ENCODE measurements at places on chromosomes 7 and 10.

GRCh38 chr7:135944753-135945152 is 32.4 kb downstream of the MTPN start:
- no peak for DNase-seq

GRCh38 chr10:23917251-23917840 is 291.6 kb upstream of the KIAA1217 start:
- no peak for DNase-seq

DNA sequence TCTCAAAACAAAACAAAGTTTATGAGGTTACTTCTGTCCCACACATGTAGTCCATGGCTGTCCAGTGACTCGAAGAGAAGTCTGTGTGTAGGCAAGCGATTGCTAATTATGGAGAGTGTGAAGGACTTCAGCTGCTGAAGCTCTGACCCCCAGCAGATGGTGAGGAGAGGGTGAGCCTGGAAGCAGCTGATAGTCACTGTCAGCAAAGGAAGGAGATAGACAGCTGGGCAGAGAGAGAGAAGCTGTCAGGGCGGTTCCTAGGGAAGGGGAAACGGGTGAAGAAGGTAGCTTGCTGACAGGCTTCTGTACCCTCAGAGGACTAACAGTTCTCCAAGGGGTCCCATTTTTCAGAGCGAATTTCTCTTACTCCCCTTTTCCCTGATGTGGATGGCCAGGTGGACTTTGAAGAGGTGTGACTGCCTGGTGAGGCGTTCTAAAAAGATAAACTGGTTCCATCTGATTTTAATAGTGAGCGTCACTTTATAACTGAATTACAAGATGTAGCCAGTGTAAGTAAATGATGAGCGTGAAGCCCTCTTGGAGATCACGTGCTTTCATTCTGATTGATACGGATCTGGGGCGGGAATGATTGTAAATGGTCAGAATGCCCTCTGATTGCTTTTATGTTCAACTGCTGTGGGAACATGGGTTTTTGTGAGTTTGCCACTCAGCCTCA is 12.1 kb downstream of the ZSCAN21 start:
- no peak for DNase-seq

DNA sequence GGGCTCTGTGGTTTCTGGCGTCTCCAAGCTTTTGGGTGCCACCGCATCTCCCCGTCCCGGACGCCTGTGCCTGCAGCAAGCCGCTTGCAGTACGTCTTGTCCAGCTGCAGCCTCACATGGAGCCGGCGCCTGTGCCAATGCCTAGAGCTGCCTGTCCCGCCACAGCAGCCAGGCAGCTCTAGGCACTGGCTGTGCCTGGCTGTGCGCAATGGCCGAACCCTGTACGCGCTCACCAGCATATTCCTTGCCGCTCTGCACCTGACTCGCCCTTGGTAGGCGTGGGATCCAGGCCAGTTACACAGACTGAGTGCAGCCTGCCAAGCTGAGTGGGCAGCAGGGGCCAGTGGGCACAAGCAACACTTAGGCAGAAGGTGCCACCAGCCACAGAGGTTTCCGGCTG is 381.2 kb upstream of the SORCS1 start:
- peak; percentile 48 for DNase-seq

GRCh38 chr7:141294143-141294829 is 220.4 kb downstream of the TMEM178B start:
- DNase-seq, result no peak

- DNase-seq, result no peak
These were observed 179.6 kb downstream of the SND1 start for GRCh38 chr7:127831318-127832219.

GRCh38 chr7:129376076-129376777 is 58.0 kb upstream of the STRIP2 start:
- no peak for DNase-seq

GRCh38 chr10:35372329-35372728 is 36.0 kb downstream of the CCNY start:
- no peak for DNase-seq
